Activated B cell treated with CpG ODN at 0.5 μM for 24 hours (primary cell): ENCODE measurements at places on chromosomes 1 and 21. TPM values are rescaled to one million over a fixed set of nuclear protein-coding genes. Genes with fewer than 3 reads are reported as not detected.

The PRKAA2 gene
- total RNA-seq, result not detected in 2 replicates

DNA sequence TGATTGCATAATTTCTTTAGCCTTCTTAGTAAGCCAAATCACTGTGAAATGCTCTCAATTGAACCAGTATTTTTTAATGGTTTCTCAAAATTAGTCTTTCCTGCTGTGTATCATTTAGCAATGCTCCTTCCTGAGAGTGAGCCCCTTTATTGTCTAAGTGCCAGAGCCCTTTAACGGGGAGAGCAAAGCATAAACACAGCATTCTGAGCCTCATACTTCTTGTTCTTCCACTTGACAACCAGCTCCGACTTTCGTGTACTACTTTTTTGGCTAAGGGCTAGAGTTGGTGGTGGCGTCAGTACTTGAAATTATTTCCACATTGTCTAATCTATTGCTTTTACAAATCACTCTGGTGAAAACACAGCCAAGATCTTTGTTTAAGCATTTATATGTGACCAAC lies 299.0 kb downstream of the TPR start:
- no peak for DNase-seq
- H3K27ac ChIP-seq, result no peak overlapping the region
- H3K4me3 ChIP-seq, result no peak overlapping the region
- H3K27me3 ChIP-seq, result peaks cover 2% of the 10 kb centered on the region

DNA sequence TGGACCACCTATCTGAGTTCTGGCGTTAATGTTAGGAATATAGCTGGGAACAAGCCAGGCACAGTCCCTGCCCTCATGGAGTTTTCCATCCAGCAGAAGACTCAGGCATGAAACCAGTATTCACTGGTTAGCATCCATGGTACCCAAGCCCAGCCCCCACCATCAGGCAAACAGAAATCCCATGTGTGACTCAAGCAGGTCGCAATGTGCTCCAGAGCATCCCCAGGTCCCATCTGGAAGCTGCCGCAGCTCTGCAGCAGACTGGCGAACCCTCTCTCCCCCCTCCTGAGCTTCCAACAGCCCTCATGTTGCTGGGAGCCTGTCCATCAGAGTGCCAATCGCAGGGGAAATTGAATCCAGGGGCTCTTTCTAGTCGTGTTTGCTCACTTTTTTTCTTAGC lies 174.2 kb downstream of the RRAGC start:
- peaks cover 25% of the 10 kb centered on the region for H3K27me3 ChIP-seq
- H3K4me3 ChIP-seq, result no peak overlapping the region
- no peak for DNase-seq
- H3K4me1 ChIP-seq, result no peaks in the 10 kb centered on the region
- H3K27ac ChIP-seq, result no peak overlapping the region
- H3K36me3 ChIP-seq, result no peaks in the 10 kb centered on the region

DNA sequence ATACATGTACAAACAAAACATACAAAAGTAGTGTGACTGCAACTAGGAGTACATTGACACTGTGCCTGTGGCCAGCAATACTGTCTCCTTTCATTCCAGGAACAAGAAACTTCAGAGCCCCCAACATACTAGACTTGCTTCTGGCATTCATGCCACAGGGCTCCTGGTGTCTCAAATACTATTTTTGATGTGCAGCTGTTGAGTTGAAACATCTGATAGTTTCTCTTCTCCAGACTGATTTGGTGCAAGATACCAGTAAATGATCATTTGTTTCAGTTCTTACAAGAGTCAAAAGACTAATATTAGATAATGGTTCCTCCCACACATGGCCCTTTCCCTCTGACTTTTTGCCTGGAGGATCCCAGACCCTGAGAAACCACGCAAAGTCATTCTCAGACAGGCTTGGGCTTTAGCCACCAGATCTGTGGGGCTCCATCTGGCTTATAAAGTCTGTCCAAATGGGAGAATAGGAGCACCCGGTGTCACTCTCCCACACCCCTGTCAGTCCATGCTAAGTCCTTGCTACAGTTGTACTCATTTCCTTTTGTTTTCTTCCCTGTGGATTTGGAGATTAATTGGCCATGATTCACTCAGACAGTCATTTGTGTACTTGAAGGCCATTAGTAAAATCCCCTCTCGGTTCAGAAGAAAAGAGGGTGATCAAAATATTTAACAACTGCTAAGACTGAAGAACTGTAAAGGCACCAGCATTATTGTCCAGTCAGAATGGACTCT lies 163.5 kb upstream of the RUNX1 start:
- no peak overlapping the region for H3K27ac ChIP-seq
- H3K4me3 ChIP-seq, result no peak overlapping the region
- H3K27me3 ChIP-seq, result no peaks in the 10 kb centered on the region
- H3K4me1 ChIP-seq, result peaks cover 2% of the 10 kb centered on the region
- no peaks in the 10 kb centered on the region for H3K36me3 ChIP-seq

- no peaks in the 10 kb centered on the region for H3K4me1 ChIP-seq
- no peaks in the 10 kb centered on the region for H3K36me3 ChIP-seq
- no peak overlapping the region for H3K27ac ChIP-seq
- H3K27me3 ChIP-seq, result peaks cover 2% of the 10 kb centered on the region
- H3K4me3 ChIP-seq, result no peak overlapping the region
Measured at GRCh38 chr1:7422081-7422480, 349.0 kb upstream of the VAMP3 start.

- H3K4me3 ChIP-seq, result no peak overlapping the region
- H3K27ac ChIP-seq, result peak overlapping the region; percentile 43
- no peak for DNase-seq
- no peaks in the 10 kb centered on the region for H3K27me3 ChIP-seq
Measured at GRCh38 chr1:13766592-13767564, 66.9 kb downstream of the PRDM2 start.

DNA sequence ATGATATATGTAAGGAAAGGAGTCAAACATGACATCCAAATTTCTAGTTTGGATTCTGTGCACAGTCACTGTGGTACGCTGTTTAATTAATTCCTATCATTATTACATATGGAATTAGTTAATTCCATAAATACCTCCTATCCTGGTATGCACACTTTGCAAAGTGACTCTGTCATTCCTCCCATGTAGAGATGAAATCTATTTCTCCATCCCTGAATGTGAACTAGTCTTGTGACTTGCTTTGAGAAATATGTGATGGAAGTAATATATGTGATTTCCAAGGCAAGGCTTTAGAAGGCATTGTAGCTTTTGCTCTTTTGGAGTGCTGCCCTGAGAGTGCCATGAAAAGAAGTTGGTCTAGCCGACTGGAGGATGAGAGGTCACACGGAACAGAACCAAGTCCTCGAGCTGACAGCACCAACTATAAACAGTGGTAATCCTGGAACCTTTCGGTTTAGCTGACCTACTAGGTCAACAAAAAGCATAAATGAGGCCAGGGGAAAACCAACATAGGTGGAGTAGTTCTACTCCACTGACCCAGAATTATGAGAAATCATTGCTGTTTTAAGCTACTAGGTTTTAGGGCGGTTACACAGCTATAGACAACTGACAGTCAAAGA lies 1.5 kb downstream of the SELENOF start:
- peaks cover 46% of the 10 kb centered on the region for H3K36me3 ChIP-seq
- DNase-seq, result no peak
- peaks cover 57% of the 10 kb centered on the region for H3K4me1 ChIP-seq
- no peak overlapping the region for H3K4me3 ChIP-seq
- H3K27ac ChIP-seq, result no peak overlapping the region

DNA sequence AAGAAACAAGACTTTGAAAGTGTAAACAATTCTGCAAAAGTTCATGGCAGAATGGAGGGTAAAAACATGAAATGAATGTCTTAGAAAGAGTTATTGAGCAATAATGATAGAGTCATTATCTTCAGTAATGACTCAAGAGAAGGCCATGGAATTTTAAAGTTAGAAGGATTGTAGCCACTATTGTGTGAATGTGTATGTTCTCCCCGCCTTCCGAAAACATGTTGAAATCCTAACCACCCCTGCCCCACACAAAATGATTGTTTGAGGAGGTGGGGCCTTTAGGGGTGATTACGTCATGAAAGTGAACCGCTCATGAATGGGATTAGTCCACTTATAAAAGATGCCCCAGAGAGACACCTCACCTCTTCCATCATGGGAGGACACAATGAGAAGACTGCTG lies 93.8 kb upstream of the CCDC190 start:
- H3K27ac ChIP-seq, result no peak overlapping the region
- no peaks in the 10 kb centered on the region for H3K36me3 ChIP-seq
- DNase-seq, result no peak
- H3K27me3 ChIP-seq, result peaks cover 3% of the 10 kb centered on the region

The COL16A1 gene
- 0.17 and 0.31 TPM in 2 replicates for total RNA-seq

GRCh38 chr1:223211323-223211985 lies 68.4 kb upstream of the TLR5 start:
- no peak for DNase-seq
- H3K27ac ChIP-seq, result no peak overlapping the region
- H3K4me1 ChIP-seq, result no peaks in the 10 kb centered on the region
- H3K27me3 ChIP-seq, result peaks cover 14% of the 10 kb centered on the region
- no peak overlapping the region for H3K4me3 ChIP-seq
- H3K36me3 ChIP-seq, result no peaks in the 10 kb centered on the region

- H3K4me3 ChIP-seq, result no peak overlapping the region
- DNase-seq, result no peak
- H3K36me3 ChIP-seq, result no peaks in the 10 kb centered on the region
Measured at GRCh38 chr1:87820668-87821334, 492.1 kb downstream of the LMO4 start.

DNA sequence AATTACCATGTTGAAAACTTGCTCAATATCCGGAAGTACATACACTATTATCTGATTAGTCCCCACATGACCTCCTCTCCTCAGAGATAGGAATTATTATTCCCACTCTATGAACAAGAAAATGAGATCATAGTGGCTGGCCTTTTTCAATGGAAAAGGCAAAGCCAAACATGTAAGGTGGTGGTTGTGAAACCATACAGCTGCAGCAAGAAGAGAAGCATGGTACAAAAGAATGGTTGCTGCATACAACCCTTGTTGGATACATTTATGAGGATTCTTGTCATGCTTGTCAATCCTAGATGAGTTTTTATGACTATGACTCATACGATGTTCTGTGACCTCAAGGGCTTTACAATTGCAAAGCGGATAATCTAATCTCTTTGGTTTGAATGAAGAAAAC lies 514.7 kb downstream of the PLPP3 start:
- no peak overlapping the region for H3K4me3 ChIP-seq
- DNase-seq, result no peak
- H3K27ac ChIP-seq, result no peak overlapping the region
- H3K27me3 ChIP-seq, result no peaks in the 10 kb centered on the region
- no peaks in the 10 kb centered on the region for H3K36me3 ChIP-seq
- peaks cover 7% of the 10 kb centered on the region for H3K4me1 ChIP-seq

- peak overlapping the region; percentile 25 for H3K27ac ChIP-seq
- DNase-seq, result no peak
- no peaks in the 10 kb centered on the region for H3K36me3 ChIP-seq
- no peaks in the 10 kb centered on the region for H3K27me3 ChIP-seq
Measured at GRCh38 chr21:43369124-43369523, 57.8 kb downstream of the SIK1 start.

GRCh38 chr1:23692308-23692871 lies 784 bp downstream of the RPL11 start:
- DNase-seq, result no peak
- peak overlapping the region; percentile 98 for H3K4me3 ChIP-seq
- H3K27ac ChIP-seq, result peak overlapping the region; percentile 93
- no peaks in the 10 kb centered on the region for H3K27me3 ChIP-seq
- H3K4me1 ChIP-seq, result peaks cover 51% of the 10 kb centered on the region

The DISC1 gene
- total RNA-seq, result 2.4 TPM in 2 replicates

DNA sequence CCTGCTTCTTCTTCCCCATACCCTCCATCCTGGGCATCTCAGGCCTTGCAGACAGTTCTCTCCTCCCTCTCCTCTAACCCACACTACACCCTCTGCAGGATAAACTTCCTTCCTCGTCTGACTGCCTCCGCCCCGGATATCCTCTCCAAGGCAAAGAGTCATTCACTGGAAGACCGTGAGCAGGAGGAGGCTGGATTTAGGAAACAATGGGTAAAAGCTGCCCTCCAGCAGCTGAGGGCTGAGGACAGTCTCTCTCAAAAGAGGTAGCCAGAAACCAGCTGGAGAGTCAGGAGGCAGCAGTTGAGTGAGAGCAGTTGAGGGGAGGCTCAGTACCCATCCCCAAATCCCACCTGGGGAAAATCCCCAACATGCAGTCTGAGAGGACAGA lies 1.4 kb downstream of the CSRP1 start:
- peaks cover 26% of the 10 kb centered on the region for H3K4me1 ChIP-seq
- no peak overlapping the region for H3K27ac ChIP-seq
- H3K36me3 ChIP-seq, result peaks cover 6% of the 10 kb centered on the region
- H3K27me3 ChIP-seq, result no peaks in the 10 kb centered on the region

The ESPN gene
- 0.18 TPM in 1 of 2 replicates, not detected in the other for total RNA-seq

DNA sequence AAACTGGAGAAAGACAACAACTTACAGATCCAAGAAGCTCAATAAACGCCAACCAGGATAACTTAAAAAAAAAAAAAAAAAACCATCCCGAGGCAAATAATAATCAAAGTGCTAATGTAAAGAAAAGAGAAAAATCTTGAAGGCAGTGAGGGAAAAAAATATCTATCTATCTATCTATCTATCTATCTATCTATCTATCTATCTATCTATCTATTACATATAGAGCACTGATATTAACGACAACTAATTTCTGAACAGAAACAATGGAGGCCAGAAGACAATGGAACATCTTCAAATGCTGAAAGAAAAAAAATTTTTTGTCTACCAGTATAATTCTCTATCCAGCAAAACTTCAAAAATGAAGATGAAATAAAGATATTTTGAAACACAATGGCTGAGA lies 18.0 kb downstream of the PACC1 start:
- no peak for DNase-seq
- peaks cover 11% of the 10 kb centered on the region for H3K4me1 ChIP-seq
- H3K4me3 ChIP-seq, result no peak overlapping the region

- H3K4me3 ChIP-seq, result no peak overlapping the region
- no peak for DNase-seq
- no peaks in the 10 kb centered on the region for H3K4me1 ChIP-seq
- H3K36me3 ChIP-seq, result peaks cover 8% of the 10 kb centered on the region
- no peak overlapping the region for H3K27ac ChIP-seq
Measured at GRCh38 chr1:231808990-231809389, 182.4 kb downstream of the DISC1 start.

DNA sequence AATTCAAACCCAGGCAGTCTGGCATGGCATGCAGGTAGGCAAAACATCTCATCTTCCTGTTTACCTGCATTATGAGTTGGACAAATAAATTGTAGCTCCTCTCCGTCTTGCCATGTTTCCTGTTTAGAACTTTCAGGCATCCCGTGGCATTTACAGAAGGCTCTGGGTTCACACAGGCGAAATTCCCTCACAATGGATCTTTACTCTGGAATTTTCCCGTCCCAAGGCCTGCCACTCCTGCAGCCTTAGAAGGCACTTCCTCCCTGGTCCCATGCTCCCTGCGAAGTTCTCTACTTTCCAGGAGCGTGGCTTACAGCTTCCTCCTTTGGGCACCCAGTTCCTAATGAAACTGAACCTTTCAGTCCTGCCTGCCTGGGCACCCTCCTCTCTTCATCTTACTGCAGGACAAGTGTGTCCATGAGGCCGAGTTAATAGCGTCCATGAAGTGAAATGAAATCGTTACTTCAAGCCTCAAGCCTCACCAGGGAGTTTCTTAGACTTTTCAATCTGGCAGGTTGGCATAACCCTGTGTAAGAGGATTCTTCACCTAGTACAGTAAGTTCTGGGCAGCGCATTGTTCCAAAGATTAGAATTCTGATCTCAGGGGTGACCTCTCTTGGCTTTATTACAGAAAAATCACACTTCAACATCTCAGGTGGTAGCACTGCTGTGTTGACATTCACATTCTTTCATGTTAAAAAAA lies 36.8 kb upstream of the AHCYL1 start:
- no peak overlapping the region for H3K27ac ChIP-seq
- no peaks in the 10 kb centered on the region for H3K4me1 ChIP-seq
- H3K36me3 ChIP-seq, result no peaks in the 10 kb centered on the region
- H3K27me3 ChIP-seq, result peaks cover 10% of the 10 kb centered on the region
- no peak for DNase-seq
- no peak overlapping the region for H3K4me3 ChIP-seq
